ENCODE measurements at places on chromosomes 2 and 18.

- peak; percentile 26 for DNase-seq
Measured at GRCh38 chr2:216695401-216695821, at the start of gene IGFBP5. TSS of gene IGFBP5 (minus strand) at chr2:216695549. CDS start at chr2:216694775, 774 bp downstream.

DNA sequence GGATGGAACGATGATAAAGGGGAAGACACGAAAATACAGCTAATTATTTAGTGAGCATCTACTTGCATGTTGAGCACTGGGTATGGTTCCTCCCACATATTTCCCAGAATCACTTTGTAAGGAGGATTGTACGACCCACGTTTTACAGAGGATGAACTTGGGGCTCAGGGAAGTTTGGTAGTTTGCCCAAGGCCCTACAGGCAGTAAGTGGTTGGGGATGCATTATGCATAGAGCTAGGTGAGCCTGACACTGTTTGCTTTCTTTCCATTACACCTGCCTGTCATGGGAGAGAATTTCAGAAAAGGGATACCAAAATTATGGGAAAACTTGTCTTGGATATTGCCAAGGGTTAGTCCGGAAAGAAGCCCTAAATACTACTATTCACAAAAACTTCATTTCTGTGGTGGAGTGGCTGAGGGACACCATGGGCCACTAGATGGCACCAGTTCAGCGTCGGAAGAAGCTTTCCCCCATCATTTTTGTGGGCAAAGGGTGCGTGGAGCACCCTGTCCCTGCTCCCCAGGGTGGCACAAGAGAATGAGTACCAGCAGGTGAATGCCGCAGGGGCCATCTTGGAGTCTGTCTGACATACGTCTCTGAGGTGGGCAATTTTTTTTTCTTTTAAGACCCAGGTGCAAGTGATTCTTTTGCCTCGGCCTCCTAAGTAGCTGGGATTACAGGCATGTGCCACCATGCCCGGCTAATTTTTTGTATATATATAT is 23.5 kb upstream of the C18orf32 start:
- peak; percentile 81 for DNase-seq

- no peak for DNase-seq
Measured at GRCh38 chr2:144490017-144490416, 29.9 kb downstream of the ZEB2 start.

DNA sequence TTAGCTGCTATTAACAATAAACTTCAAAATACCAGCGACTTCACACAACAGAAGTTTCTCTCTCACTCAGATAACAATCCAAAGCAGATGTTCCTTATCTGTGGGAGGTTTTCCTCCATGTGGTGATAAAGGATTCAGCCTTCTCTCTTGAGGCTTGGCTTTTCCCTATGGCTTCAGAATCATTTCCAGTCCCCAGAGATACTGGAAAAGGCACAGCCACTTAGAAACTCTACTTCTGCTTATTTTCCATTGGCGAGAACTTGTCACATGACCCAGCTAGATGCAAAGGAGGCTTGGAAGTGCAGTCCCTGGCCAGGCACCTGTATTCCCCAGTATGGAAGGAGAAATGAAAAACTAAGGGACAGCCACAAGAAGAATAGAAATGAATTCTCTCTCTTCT is 344.8 kb downstream of the MTX2 start:
- no peak for DNase-seq

GRCh38 chr2:120867290-120868241 is 131.9 kb downstream of the GLI2 start:
- peak; percentile 35 for DNase-seq

GRCh38 chr18:79019881-79020280 is 40.3 kb downstream of the SALL3 start:
- DNase-seq: no peak

- no peak for DNase-seq
Measured at GRCh38 chr2:189899101-189899500, 114.9 kb downstream of the PMS1 start.

DNA sequence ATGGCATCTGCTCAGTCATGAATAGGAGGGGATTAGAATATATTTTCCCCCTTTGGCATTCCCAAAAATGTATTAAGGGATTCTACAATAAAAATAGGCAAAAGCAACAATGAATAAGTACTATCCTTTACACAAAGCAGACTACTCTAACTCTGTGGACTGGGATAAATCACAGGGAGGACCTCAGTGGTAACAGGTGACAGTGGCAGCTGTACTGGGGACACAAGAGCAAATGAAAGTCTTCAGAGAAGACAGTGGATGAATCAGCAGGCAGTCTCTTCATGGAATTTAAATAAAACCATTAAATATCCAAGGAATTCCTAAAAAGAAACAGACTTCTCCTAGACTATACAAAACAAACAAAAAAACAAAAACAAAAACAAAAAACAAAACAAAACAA is 4.8 kb downstream of the CDH7 start:
- DNase-seq: no peak

- DNase-seq: no peak
Measured at GRCh38 chr2:50102383-50102782, 929.5 kb downstream of the NRXN1 start.

DNA sequence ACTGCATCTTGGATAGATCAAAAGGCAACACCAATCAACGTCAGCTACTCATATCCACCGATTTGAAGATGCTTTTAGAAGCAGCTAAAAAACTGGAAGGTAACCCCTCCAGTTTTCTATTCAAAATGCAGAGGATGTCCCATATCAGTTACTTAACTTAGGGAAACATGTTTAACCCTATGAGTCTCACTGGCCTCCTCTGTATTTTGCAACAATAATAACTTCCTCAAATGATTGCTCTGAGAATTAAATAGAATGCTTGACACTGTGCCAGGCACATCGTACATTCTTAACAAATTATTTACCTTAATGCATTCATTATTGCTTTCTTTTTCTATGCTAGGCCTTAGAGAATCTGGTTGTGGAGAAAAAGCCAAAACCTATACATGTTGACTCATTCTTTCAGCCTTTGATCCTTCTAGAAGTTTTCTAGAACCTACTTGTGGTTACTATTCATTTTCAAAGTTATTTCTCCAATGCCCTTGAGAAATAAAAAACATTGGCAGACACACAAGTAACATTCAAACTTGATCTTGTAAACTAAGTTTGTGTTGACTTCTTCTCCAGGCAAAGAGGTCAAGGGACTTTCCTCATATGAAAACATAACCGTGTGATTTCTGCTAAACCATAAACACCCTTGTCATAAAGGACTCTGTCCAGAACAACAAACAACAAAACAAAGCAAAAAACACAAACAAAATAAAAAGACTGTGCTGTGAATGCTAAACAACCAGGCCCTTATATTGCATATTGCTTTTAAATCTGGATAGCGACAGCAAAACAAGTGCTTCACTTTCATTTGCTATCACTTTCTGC is 4.6 kb downstream of the DOCK10 start:
- DNase-seq: no peak

GRCh38 chr2:26534865-26535662 is 57.1 kb upstream of the OTOF start:
- no peak for DNase-seq

DNA sequence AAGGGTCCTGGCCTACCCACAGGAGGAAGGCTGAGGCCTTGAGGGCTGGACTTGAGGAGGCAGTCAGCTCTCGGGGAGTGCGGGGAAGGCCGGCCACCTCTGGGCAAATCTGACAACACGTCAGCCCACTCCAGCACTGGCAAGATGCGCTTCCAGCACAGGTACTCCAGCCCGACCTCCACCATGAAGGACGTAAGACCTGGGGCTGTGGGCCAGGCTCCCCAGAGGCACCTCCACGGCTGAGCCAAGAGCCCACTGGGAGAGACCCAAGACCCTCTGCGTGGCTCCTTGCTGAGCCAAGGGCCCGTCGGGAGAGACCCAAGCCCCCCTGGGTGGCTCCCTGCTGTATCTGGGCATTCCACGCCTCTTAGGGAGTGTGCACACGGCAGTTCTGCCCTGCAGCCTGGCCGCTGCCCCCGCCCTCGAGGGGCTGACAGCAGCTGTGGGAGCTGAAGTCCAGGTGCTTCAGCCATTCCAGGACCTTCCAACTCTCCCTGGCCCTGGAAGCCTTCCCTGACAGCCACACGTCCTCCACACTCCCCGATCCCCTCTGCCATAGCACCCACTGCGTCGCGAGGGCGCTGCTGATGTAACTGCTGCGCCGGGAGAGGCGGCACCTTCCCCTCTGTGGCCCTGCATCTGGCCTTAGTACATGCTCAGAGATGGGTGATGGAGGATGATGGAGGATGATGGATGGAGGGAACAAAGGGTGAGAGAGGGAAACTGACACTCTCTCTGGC is 50.2 kb downstream of the BIN1 start:
- no peak for DNase-seq

- DNase-seq: no peak
Measured at GRCh38 chr2:214503568-214503967, 92.7 kb downstream of the VWC2L start.

DNA sequence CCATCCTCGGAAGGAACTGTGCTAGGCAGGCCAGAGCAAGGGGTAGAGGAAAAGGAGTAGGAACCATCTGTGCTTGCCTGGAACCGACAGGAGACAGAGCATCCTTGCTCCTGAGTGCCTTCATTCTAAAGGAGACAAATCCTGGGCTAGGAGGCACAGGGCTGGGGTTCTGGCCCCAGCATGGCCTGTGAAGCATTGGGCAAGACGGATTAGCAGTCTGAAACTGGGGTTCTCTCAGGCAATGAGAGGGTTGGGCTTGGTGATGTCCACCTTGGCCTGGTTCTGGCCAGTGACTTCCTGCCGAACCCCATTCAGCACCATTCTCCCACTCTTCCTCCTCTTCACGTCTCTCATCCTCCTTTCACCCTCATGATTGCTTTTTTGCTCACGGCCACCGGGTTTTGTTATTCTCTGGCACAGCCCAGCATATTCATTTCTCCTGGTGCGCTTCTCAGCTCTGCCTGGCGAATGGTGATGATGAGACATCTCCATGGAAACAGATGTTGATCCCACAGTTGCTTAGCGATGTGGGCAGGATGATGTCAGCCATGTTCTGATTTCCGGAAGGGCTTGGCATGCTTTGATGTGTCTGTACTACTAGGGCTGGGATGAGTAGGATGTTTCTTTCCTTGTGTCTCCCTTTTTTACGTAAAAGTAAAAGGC is 127.7 kb downstream of the CAPN13 start:
- no peak for DNase-seq

GRCh38 chr2:69196327-69197117 is 183.5 kb downstream of the ANTXR1 start:
- DNase-seq: no peak

DNA sequence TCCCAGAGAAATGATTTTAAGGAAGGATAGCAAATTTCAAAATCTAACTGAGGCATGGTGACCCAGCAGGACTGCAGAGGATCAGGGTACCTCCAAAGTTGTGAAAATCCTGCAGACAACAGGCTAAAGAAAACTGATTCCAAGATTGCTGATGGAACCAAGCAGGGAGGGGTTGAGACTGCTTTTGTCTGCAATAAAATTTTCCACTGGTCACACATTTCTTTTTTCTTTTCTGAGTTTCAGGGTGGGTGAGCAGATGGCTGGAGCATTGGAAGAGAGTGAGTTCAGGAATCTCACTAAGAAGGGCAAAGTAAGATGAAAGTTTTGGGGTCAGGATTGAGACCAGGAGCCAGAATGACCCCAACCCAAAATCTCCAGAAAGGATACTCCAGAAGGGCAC is 321.0 kb downstream of the TNS1 start:
- DNase-seq: no peak

GRCh38 chr2:35741556-35741955 is 614.0 kb upstream of the CRIM1 start:
- DNase-seq: no peak

- DNase-seq: no peak
Measured at GRCh38 chr2:42743659-42743990, 20.3 kb downstream of the OXER1 start.

DNA sequence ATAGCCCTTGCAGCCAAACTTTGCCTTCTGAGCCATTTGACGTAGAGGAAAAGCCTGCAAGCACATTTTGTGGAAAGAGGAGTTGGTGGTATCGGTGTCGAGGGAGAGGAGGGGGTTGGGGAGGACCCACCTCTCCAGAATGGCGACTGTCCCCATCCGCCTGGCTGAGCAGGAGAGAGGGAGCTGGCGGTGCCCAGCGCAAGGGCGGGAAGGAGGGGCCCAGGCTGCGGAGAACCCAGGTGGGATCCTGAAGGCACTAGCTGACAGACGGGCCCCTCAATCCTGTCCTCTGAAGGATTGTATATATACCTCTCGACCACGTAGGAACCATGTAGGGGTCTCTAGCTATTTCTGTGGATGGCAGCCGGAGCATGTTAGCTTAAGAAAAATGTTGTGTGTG is 200.3 kb downstream of the LOXHD1 start:
- no peak for DNase-seq

- DNase-seq: no peak
Measured at GRCh38 chr18:76805221-76805620, 17.1 kb upstream of the ZNF236 start.

GRCh38 chr18:25915907-25916306 is 174.5 kb downstream of the SS18 start:
- no peak for DNase-seq

DNA sequence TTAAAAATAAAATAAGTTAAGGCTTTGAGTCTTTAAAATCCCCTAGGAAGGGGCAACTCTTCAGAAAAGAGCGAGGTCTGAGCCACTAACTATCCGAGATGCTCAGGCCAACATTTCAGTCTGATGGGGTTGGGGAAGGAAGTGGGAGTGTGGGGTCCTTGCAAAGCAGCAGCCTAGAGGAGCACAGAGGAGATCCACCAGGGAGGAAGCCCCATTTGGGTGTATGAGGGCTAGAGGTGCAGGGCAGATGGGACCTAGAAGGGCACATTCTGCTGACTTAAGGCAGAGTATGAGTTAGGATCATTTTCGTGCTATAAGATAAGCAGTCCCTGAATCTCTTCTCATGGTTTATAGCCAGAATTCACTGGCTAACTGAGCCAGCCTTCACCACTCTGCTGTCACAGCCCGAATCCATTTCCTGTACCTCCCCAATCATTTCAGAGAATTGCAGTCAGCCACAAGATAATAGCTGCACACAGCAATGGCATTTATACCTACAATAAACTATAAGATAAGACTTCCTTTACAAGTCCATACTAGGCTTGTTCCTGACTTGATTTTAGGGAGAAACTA is 37.0 kb downstream of the MRPL30 start:
- no peak for DNase-seq

GRCh38 chr18:43590182-43590903 is 313.1 kb upstream of the SYT4 start:
- DNase-seq: peak; percentile 13

GRCh38 chr2:85243101-85244072 is 84.4 kb downstream of the TGOLN2 start:
- DNase-seq: peak; percentile 25

- no peak for DNase-seq
Measured at GRCh38 chr2:190413421-190413820, 5.3 kb downstream of the MFSD6 start.

- no peak for DNase-seq
Measured at GRCh38 chr2:58127111-58127510, 80.5 kb downstream of the VRK2 start.

DNA sequence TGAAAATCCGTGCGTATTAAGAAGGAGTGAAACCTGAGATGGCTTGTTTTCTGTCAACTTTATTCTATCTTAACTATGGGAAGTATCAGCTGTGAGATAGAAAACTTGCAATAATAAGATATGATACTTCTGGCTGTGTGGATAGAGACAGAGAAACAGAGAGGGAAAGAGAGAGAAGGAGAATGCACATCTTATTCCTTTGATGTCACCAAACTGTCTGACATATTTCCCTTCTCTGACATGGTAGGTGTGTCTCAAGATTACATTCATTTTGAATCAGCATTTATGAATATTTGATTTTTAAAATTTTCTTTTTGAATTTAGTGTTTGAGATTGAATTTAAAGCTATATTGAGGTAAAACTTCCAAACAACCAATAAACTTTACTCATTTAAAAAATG is 69.4 kb downstream of the CDC42EP3 start:
- DNase-seq: no peak

GRCh38 chr2:235483313-235483712 is 10.5 kb upstream of the AGAP1 start:
- no peak for DNase-seq
